ENCODE measurements at places on chromosomes 2 and 18.

GRCh38 chr2:219497495-219498279, 1.0 kb upstream of the GMPPA start:
- DNase-seq: no peak

GRCh38 chr2:32688541-32688940, 60.7 kb downstream of the TTC27 start:
- no peak for DNase-seq

DNA sequence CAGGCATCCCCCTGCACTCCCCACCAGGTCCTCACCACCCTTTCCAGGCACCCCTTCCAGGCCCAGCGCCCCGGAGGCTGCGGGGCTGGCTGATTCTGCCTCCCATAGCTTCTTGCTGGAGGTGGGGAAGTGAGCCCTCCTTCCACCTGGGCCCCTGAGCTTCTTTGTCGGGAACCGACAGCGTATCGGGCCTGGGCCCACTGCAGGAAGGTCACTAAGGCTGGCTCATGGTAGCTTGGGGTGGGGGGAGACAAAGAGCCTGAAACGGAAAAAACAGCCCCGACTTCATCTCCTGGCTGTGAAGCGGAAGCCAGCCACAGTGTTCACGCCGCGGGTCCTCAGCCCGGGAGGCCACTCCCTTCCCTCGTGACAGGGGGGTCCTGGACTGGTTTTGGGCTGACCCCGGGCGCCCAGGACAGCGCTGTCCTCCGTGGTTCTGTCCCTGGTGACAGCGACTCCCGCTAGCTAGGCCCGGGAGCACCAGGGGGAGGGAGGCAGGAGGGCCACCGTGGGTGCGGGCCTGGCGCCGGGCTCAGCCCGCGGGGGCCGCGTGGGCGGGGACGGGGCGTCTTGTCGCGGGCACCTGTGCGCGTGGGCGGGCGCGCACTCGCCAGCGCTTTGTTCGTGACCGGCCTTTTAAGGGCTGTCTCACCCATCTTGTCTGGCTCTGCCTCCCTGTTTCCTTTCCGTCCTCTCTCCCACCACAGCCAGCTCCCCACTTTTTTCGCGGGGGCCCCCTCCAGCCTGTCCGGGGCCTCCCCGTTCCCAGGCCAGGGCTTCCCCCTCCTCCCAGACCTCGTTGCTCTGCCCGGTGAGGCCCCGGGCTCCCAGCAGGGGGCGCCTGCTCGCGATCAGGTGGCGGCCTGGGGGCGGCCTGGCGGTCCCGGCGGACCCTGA, 64.9 kb downstream of the DNMT3A start:
- DNase-seq: no peak

- no peak for DNase-seq
These were observed 47.1 kb downstream of the KCMF1 start for GRCh38 chr2:85018049-85018447.

DNA sequence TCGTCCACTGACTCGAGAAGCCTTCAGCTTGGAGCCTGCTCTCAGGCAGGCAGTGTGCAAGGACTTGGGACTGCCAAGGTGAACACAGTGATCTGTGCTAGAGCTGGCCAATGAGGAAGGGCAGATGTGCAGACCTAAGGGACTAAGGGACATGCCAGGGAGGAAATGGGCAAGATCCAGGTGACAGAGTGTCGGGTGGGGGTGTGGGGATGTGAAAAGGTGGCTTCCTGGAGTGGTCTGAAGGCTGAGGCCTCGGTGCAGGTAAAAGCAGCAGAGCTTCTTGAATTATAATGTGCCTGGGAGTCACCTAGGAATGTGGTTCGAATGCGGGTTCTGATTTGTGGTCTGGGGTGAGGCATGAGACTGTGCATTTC, 42.0 kb downstream of the STEAP3 start:
- no peak for DNase-seq

DNA sequence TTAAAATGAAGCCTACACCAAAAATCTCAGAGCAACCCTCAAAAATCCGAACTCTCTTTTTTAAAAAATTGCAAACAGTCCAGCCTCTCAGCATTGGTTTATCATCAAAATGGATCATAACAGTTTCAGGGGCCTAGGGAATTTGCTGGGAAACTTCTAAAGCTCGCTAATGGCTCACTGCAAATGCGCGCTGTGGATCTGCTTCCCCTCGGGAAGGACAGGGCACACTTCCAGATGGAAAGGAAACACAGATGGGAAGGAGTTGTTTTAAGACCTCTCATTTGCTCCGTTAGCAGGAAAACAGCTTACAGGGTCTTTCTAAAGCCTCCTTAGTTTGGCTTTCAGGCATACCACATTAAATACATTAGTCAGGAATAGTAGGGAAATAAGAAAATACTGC, 27.2 kb downstream of the FECH start:
- no peak for DNase-seq
